ENCODE measurements at places on chromosomes 2 and 18.

DNA sequence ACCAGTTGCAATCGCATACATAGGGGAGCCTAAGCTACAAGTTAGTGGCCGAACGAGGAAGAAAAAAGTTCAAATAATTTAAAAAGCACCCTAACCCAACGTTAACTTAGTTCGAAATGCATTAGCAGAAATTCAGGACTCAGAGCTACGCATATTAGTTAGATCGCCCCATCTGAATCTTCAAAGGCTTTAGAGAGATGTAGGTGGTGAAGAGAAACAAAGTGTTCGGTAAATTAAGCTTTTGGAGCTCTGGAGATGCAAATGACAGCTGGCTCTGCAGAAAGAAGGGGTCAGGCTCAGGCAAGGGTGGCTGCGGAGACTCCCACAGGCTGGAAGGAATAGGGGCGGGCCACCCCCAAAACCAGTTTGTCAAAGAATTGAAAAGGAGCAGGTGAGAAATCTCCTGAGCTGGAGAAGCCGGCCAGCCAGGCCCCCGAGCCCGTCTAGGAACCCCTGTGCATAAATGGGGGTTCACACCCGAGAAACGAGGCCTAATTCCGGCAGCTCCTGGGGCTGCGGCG lies 621 bp downstream of the TXNL1 start:
- DNase-seq: no peak

GRCh38 chr2:165058476-165059265 lies 103.3 kb upstream of the SLC38A11 start:
- no peak for DNase-seq

GRCh38 chr2:142190805-142191204 lies 60.0 kb upstream of the LRP1B start:
- no peak for DNase-seq

GRCh38 chr2:45935791-45936622 lies 284.5 kb downstream of the PRKCE start:
- DNase-seq: peak; percentile 83

DNA sequence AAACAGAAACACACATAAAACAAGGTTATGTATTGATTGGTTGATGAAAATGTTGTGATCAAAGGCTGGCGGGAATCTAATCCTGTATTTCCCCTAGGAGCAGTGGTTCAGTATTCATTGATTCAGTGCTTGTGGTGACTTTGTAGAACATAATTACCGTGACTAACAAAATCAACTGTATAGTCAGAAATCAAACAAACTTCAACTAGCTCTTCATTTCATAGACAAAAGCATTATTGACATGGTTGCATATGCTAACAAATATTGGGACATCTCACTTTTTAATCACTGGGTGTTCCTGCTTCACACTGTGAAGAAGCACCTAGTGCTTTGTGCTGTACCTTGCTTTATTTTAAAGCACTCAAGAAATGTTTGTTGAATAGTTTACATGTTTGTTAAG lies 41.4 kb downstream of the USP14 start:
- peak; percentile 75 for DNase-seq

DNA sequence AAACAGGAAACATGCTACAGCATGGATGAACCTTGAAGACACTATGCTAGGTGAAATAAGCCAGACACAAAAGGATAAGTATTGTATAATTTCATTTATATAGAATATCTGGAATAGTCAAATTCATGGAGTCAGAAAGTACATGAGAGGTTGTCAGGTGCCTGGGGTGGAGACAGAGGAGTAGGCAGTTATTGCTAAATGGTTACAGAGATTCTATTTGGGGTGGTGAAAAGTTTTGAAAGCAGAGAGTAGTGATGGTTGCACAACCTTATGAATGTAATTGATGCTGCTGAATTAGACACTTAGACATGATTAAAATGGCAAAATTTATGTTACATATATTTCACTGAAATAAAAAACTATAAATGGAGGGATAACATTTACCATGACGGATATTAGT lies 197.4 kb downstream of the VAPA start:
- no peak for DNase-seq

GRCh38 chr2:18456026-18456425 lies 104.4 kb downstream of the RDH14 start:
- DNase-seq: no peak

DNA sequence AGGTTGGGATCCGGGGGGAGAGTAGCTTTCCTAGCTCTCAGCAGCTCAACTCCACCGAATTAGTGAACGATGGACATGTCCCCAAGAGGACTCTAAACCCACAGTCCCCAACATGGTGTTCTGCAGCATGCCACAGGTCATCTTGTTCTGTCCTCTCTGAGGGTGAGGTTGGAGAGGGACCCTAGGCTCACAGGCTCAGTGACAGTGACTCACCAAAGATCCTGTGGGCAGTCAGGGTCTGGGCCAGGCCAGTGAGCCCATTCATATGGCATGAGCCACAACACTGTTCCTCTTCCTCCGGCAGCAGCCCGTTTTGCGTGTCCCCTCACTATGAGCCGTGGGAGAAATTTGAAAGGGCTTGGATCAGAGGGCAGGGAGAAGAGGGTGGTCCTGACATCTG lies 2.8 kb upstream of the SLC20A1 start:
- DNase-seq: no peak

DNA sequence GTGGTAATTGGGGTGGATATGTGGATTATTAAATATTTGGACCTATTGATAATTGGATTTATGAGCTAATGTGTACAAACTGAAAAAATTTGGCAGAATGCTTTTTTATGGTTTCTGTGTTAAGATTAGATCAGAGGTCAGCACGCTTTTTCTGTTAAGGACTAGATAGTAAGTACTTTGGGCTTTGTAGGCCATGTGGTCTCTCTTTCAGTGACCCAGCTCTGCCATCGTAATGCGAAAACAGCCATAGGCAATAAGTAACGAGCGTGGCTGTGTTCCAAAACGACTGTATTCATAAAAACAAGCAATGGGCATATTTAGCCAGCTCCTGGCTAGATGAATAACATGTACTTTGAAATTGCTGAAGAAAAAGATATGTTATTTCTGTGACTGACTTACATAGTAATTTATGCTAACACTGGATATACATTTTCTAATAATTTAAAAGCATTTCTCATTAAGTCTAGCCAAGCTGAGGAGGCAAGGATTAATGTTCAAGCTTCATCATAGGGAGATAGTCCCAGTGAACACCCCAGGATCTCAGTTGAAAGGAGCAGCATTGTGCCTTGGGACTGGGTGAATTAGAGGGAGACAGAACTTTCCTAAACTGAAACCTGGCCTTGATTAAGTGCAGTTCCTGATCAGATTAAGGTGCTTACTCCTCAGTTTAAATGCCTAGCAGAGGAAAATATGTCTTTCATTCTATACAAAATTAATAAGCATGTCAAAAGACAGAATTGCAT lies 20.0 kb downstream of the CCDC138 start:
- no peak for DNase-seq

DNA sequence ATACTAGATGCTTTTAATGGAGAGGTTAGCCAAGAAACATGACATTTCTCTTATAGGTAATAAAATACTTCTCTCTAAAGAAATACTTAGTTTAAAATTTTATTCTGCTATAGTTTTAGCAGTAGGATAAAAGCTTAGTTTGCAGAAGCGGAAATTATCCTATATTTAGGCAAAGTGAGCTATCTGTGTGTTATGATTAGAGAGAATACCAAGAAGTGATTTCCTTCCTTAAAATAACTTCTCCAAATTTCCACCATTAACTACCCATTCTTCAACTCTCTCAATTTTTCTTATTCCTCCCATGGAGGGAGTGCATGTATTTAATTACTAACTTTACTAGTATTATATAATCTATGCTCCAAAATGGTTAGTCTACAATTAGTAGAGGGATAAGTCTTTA lies 15.8 kb upstream of the IL1RL1 start:
- DNase-seq: no peak

- no peak for DNase-seq
These were observed 195.3 kb upstream of the SMAD2 start for GRCh38 chr18:48125724-48126123.

DNA sequence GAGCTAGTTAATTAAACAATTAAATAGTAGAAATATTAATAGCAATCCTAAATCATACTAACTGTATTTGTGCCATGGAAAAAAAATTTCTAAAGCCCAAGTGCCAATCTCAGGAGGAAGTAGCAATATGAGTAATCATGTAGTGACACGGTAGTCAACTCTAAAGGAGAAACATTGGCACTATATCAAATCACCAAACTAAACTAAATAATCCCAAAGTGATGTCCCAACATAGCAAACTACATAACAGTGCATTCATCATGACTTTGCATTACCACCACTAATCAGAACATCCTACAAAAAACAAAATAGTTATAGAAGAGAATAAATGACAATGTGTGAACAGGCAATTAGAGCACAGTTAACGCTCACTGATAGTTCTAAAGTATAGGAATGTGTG lies 195.1 kb downstream of the EXOC6B start:
- no peak for DNase-seq

GRCh38 chr2:44107086-44107740 lies 61.5 kb upstream of the PPM1B start:
- no peak for DNase-seq

DNA sequence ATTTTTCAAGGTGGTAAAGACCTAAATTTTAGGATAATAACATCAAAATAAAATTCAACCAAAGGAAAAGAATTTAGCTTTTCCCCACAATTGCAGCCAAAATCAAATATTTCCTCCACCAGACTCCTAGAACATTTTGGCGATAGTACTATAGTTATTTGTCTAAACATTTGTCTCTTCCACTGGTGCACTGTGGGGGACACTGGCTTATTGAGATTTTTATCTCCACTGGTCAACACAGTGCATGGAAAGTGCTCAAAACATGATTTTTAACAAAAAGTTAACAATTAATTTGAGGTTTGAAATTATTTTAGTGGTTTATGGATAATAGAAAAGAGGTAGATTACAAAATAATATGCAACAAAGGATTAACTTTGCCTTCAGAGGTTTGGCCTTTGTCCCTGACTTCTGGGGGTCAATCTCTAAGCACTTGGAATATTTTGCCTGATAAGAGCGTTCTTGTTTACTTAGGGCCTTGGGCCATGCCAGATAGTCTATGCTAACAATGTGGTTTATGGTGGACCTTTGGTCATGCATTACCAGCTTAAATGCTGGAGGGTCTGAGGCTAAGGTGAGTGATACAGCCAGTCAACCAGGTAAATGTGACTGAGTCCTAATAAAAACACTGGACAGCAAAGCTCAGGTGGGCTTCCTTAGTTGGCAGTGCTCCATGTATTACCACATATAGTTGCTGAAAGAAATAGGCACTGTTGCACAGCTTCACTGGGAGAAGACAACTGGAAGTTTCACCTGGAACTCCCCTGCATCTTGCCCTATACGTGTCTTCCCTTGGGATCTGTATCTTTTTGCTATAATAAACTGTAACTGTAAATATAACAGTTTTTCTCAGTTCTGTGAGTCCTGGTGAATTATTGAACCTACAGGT lies 67.2 kb upstream of the SATB2 start:
- no peak for DNase-seq

DNA sequence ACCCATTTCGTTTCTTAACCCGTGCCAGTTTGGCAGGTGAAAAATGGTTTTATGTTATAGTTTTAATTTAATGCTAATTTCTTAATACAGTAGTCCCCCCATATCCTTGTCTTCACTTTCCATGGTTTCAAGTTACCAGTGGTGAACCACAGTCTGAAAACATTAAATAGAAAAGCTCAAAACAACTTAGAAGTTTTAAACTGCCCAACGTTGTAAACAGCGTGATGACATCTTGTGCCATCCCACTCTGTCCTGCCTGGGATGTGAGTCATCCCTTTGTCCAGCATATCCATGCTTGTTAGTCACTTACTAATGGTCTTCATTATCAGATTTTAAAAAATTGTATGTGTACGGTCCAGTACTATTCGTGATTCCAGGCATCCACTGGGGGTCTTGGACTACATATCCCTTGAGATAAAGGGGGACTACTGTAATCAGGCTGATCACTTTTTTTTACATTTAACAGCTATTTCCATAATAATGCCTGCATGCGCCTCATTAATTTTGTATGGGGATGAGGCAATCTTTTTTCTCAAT lies 31.9 kb downstream of the SLC66A3 start:
- no peak for DNase-seq

DNA sequence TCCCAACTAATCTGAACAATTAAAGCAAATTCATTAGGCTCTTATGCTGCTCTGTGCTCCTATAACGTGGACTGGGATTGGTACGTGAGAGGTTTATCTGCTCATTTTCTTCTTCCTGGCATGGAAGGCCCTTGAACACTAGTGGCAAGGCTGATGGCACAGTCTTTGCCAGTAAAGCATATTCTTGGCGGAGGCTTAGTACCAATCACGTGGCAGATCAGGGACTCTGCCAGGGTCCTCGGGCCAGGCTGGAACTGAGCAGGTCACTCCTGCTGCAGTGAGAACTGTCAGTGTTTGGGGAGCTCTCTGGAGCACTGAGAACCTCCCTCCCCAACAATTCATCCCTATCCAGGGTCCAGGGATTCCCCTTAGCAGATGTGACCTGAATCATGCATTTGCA lies 3.7 kb upstream of the ALPK2 start:
- no peak for DNase-seq

GRCh38 chr2:80185091-80185490 lies 119.5 kb downstream of the LRRTM1 start:
- no peak for DNase-seq
